ENCODE measurements at places on chromosomes 4 and X.

DNA sequence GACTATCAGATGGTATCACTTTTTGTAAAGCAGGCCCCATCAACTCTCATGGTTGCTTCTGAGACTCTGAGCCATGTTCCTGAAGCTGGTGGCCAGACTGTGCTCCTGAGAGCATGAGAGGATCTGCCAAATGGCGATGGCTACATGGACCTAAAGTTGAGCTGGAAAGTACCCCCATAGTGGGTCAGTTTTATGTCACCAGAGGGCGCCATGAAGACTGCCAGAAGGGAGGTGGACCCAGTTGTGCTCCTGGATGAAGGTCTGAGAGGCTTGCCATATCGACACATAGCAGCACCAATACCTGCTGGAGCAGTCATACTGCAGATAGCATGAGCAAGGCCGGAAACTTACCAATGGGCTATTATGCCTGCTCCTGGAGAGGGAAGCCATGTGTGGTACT, 105.7 kb downstream of the SLITRK2 start:
- no peak for DNase-seq

DNA sequence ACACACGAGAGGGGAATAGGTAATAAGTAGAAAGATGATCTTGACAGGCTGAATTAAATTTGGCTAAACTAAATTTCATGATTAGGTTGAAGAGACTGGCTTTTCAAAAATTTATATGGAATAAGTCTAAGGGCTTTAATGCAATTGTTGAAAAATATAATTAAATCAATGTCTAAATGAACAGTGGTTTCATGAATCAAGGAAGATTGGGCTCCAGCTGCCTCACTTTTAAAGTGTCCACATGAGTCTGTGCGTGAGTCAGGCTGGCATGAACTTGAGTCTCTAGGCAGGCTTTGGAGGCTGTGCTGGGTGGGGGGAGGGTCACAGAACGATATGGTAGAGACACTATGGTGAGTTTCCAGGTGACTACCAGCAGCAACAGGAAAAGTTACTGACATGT, 111.9 kb downstream of the SORBS2 start:
- no peak for DNase-seq

DNA sequence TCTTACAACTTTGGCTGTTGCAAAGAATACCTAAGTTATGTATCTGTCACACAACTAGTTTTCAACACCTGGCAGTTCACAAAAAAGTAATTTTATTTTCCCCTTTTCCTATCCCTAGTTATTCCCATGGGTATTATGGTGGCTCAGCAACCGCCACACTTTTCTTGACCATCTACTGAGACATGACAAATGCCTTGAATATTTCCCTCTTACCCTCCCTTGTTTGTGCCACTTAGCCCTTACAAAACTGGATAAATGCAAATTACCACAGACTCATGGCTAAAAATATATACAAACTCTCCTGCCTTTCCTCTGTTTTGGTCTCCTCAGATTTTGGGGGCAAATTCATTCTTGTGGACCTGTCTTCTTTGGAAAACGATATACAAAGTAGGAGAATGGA, 72.1 kb downstream of the AMOT start:
- DNase-seq = no peak

DNA sequence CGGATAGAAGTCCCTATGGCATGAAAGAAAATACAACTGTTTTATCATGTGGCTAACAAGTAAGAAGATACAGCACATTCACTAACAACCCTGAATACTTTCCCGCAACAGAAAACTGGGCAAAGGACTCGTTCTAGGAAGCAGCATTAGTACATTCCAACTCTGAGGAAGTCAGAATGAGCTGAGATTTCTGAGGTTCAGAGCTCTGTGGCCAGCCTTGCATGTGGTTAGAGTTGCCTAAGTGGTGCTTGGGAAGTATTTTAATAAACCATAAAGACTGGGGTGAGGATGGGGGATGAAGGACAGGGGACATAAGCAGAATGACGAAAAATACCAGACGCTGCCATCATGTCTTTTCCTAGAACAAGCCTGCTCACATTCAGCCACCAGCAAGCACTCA, 82.2 kb downstream of the EFHC2 start:
- no peak for DNase-seq

DNA sequence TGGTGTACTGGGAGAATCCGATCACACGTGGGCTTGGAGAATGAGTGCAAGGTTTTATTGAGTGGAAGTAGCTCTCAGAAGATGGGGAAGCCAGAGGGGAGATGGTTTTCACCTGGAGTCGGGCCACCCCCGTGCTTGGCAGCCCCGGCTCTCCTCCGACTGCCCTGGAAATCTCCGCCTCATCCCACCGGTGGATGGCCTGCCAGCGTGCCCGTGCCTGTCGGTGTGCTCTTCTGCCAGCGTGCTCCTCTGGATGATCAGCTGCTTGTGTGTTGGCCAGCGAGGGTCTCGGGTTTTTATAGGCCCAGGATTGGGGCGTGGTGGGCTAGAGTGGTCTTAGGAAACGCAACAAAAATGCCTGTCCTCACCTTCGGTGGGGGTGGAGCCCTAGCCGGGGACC, 368.0 kb downstream of the FAT4 start:
- DNase-seq = no peak

- no peak for DNase-seq
Observed at GRCh38 chr4:123352240-123352945, 44.2 kb upstream of the SPRY1 start.

GRCh38 chr4:88135356-88135663, 23.1 kb downstream of the ABCG2 start:
- DNase-seq = no peak

DNA sequence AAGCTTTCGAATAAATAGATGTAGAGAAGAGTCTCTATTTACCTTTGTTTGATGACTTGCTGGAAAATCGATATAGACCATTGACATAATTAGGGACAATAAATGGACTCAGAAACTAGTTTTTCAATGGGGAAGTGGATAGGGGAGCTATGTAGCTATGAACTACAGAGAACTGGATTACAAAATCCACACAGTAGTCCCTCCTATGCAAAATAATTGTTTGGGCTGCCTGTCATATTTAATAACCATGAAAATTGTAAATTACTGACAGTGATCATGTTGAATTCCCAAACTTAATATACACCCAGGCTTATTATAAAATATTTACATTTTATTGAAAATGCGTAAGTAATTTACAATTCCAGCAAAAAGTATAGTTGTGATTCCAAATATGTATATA, 333.1 kb upstream of the FAM241A start:
- DNase-seq = no peak

DNA sequence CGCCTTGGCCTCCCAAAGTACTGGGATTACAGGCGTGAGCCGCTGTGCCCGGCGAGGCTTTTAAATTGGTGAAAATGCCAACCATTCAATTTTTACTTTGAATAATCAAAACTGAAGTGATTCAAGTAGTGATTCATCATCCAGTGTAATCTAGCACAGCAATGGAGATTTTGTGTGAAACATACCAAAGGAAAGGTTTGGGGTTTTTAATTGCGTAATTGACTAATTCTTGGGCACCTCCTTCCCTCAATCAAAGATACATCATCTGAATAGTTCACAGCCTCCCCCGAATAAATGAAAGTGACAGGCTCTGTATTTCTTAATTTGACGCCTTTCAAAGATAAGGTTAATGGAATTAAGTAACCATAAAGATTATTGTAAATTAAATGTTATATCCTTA, 69.0 kb downstream of the DMD start:
- DNase-seq = no peak

GRCh38 chrX:105463473-105463872, 243.0 kb upstream of the TEX13A start:
- no peak for DNase-seq

- DNase-seq = no peak
Observed at GRCh38 chr4:181331214-181331613, 912.0 kb upstream of the TENM3 start.

DNA sequence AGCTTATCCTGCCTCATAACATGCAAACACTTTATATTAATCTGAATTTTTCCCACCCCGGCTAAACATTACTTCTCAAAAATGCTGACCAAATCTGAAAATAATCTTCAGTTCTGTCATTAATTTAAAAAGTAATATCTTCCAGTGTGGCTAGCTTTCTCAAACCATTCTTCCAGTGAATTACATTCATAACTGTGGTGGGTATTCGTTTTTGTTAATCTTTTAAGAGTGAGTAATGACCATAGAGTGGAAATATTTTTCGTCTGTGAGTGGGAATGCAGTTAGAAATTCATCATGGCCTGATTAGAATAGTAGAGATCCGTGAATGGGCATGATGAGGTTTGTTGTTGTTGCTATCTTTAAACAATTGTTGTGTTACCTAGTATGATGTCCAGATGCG, 138.6 kb upstream of the SFRP2 start:
- no peak for DNase-seq

DNA sequence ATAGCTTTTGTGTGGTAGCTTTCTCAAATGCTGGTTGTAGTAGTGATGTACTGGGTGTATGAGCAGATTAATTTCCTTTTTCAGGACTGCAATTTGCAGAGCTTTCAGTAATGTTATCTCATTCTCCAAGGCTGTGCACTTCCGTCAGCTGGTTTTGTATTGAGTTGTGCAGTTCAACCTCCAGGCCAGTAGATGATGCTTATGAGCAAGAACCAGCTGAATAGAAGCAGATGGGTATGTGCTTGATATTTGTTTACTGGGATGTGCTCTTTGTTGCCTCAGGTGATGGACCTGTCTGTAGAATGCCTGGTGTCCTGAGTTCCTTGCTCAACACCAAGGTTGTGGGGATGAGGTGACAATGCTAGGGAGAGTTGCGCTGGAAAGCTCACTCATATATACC, 462.8 kb downstream of the PCDH18 start:
- no peak for DNase-seq

DNA sequence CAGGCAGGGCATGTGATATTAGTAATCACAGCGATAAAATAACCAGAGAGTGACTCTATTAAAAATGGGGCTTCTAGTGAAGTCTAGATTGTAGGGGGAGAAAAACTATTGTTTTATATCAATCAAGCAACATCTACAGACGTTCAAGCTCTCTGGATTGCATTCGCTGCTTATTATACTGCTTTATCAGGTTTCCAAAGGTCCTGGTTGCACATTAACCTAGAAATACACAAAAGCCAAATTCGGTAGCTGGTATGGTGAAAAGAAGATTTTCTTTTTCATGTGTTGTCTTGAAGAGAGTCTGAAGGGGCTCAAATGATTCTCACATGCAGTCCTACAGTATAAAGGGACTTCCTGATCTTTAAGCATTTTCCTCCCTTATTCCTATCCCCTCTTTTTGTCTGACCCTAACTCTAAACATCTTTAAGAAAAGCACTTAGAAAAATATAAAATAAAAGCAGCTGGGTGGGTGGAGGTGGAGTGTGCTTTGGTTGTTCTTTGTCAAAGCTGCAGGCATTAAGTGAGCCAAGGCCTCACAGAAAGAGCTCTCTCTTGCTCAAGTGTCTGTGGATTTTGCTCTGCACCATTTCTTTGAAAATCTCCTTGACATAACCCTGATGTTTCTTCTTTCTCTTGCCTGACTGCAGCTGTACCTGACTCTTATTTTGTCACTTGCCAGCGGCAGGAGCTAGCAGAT, 46.1 kb downstream of the MID1IP1 start:
- DNase-seq = no peak

GRCh38 chrX:117977526-117977925, 139.1 kb downstream of the KLHL13 start:
- no peak for DNase-seq

GRCh38 chr4:7569810-7570783, 135.4 kb upstream of the PSAPL1 start:
- DNase-seq = no peak

- DNase-seq = no peak
Observed at GRCh38 chr4:109302361-109303139, at the start of gene COL25A1. COL25A1 (minus strand) TSS chr4:109302658.

DNA sequence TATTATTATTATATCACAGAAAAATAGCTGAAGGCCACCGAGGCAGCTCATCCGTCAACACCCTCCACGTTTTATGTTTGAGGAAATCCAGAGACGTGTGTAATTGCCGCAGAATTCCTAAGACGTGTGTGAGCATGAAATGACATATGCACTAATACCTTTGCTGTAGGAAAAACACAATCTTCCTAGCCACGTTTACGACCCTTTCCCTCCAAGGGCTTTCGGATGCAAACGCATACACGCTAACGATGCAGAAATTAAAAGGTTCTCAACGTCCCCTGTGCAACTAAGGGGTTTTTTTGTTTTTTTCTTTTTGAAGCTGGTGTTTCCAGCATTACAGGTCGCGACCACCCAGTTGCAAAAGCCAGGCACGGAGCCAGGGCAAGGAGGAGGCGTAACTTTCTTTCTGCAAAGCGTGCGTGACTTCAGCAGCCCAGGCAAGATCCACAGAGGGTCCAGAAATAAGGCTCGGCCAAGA, 33.8 kb downstream of the CRLF2 start:
- DNase-seq = no peak

DNA sequence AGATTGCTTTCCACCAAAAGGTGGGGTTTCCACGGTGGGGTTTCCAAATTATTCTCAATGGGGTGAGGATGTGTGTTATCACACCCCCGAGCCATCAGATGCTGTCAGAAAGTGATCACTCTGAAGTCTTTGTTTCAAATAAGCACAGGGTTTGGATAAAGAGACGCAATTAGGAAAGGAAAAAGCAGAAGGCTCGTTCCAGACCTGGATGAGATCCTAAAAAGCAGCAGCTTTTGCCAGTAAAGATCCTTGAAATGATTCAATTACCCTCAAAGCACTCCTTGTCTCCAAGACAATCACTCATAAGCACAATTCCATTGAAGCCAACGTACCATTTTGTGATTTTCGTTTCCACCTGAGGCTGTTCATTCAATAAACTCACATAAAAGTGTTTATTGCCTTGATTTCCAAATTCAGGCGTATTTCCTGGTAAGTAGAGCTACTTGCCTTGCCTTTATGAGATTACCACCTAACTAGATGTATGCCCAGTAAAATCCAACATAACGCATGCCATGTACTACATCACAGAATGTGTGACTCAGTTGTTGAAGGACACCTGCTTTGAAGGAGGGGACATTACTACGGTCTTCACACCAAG, 5.2 kb downstream of the F11 start:
- no peak for DNase-seq

DNA sequence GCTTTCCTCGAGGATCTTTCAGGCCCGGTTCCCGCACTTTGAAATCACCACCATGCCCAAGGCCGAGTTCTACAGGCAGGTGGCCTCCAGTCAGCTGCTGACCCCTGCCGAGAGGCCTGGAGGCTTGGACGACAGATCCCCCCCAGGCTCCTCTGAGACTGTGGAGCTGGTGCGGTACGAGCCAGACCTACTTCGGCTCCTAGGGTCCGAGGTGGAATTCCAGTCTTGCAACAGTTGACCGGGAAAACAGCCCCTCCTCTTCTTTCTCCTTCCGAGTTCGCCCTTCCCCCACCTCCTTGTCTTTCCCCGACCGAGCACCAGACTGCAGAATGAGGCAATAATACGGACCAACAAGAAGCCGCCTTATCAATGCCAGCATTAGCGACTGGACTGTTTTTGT, 54.4 kb downstream of the ELF4 start:
- no peak for DNase-seq

- no peak for DNase-seq
Observed at GRCh38 chrX:134933911-134934310, 56.9 kb upstream of the SMIM10 start.

DNA sequence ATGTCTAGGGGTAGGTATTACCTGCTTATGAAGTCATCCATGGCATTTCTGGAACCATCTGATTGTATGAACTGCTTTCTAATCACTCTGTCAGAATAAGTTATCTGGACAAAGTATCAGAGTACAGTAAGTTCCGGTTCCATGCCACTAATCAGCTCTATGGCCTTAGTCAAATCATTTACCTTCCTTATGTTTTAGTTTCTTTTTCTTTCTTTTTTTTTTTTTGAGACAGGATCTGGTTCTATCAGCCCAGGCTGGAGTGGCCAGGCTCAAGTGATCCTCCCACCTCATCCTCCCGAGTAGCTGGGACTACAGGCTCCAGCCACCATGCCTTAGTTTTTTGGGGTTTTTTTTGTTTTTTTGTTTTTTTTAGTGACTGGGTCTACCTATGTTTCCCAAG, 11.5 kb downstream of the XIAP start:
- no peak for DNase-seq

All from stimulated activated CD4-positive, alpha-beta T cell treated with anti-CD3 and anti-CD28 coated beads, Interleukin-15, amount 100 ng/mL, for 1 hour (primary cell).